ENCODE measurements at places on chromosomes 7 and 10.
A peak's percentile ranks its signal among the peaks of the same experiment; 100 is the strongest.

DNA sequence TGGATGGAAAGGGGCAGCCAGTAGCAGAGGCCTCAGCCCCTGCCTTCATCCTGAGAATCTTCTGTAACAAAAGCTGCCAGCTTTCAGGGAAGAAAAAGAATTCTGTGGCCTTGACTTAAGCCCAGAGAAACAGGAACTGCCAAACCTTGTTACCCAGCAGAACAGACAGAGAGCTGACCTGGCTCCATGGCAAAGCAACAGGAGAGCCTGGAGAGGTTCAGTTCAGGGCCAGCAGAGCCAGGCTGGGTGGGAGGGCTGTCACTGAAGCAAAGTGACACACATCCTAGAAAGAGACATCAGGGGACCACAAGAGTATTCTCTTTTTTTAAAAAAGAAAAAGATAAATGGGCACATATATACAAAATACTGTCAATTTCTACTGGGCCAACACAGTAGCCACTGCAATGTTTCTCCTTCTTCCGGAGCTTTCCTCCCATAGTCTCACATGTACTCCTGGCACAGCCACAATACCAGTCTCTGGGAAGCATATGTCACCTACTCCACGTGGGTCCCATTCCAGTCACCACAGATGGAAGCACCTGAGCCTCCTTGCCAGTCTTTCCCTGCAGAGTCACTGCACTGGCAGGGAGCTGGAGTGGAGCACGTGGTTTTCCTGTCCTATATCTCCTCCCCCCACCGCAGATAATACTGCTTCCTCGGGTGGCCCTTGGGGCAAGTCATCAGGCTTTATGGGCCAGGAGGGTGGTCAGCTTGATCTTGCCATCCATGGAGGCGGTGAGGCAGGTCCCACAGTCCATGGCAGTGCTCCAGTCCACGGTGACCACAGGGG lies 15.2 kb upstream of the CYREN start:
- DNase-seq, result no peak

DNA sequence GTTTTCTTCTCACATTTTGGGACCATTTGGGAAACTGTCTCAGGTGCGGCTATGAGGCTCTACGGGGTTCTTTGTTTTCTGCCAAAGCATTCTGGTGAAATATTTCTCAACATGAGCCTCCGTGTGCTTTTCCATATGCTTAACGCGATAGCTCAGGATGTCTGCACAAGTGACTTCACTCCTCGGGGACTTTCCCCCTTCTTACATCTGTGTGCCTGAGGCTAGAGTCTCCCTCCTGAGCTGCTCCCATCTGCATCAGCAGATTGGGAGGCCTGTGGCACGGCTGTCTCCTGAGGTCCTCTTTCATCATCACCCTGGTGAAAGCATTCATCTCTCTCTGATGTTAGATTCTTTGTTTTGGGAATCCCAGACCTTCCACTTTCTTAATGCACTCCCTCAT lies 1190.9 kb downstream of the TYW1 start:
- no peak for DNase-seq

DNA sequence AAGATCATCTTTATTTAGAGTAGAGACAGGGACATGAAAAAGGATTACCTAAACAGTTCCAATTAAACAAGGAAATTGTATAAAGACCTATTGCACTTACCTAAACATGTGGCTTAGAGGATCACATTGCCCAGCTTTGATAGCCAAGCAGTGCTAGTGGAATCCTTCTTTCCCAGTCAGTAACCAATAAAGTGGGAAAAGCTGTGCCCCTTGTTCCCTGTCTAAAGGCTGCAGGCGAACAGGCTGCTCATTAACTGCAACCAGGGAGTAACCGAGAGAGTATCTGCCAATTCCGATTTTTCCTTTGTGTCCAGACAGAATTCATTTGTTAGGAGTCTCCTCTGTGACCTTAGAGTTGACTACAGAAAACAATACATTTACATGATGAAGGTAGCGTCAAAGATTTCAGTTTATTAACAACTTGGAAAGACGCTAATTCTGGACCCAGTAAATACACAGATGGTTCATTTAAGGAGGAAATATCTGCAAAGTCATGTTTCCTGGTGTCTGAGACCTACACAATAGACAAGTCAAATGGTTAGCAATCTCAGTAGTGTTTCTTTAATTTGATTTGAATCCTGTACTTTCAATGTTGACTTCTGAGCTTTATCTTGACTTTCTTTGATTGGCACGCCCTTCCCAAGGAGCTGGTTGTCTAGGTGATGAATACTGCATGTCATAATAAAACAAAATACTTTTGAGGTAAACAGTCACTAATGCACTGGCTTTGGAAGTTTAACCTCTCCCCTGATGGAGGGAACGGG lies 57.3 kb upstream of the MET start:
- DNase-seq, result no peak

DNA sequence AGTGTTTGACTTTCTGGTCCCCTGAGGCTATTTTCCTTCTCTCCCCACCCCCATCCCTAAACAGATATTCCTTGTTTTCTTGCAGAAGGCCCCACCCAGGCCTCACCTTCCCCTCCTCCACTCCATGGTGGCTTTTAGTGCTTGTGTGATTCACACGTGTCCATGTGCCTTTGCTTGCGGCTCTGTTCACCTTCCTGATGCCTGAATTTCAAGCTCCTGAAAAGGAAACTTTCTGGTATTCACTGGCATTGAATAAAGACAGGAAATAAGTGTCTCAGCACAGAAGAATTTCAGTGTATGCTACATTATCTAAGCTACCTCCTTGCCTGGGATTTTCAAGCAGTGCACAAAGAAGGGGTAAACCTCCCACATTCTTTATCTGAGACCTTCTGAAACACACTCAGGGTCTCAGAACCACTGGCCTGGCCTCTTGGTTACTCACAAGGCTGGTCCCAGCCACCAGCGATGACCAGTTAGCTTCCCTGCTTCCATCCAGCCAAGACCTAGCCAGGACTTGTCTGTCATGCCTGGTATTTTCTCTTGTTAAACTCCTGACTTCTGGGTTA lies 17.2 kb upstream of the UBE2H start:
- DNase-seq, result no peak

DNA sequence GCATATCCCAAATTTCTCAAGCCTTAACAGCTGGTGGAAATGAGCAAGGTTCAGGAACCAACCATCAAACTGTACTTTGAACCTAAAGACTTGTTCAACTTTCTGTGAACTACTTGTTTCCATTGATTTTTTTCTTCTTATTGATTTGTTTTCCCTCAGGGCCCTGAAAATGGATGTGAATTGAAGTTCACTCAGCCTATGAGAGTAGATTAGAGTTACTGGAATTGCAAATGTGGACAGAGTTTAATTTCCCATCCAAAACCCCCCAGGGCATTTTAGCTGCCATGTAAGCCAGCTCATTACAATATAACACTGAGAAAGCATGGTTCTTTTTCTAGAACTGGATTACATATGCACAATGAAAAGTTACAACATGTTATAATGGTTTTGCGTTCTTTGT lies 1105.7 kb downstream of the REEP3 start:
- no peak for DNase-seq

DNA sequence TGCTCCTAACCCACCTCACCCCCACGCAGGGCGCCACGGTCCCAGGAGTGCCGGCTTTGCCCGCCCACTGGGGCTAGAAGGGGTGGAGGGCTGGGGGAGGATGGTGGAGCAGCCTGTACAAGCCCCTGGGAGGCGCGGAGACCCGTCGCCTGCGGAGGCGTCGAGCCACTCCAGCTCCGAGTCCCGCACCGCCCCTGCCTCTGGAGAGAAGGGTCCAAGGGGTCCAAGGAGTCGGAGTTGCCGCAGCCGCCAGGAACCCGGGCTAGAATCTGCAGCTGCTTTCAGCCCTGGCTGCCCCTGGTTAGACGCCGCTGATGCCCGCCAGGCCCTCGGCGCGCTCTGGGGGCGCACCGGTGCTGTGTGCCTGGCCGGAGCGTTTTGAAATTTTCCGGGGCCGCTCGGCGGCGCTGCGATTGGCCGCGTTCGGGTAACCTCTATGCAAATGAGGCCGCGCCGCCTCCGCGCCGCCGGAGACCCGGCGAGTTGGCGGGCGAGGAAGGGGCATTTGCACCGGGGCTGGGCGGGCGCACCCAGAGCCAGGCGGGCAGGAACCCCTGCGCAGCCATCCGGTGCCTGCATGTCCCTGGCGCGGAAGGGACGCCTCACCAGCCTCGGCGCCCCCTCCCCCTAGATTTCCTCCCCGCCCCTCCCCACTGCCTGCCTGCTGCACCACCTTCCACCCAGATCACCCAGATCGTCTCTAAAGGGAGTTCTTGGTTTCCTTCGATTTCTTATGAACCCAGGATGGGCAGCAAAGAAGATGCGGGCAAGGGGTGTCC lies at the start of gene HMX2:
Gene HMX2 (plus strand): TSS at position 502 of the 779 bp plus-strand sequence. CDS start 243 bp downstream, at position 745.
- DNase-seq, result no peak

GRCh38 chr10:129056734-129057689 lies 410.0 kb upstream of the MGMT start:
- peak; percentile 23 for DNase-seq

GRCh38 chr7:40700653-40701421 lies 566.0 kb downstream of the SUGCT start:
- no peak for DNase-seq

DNA sequence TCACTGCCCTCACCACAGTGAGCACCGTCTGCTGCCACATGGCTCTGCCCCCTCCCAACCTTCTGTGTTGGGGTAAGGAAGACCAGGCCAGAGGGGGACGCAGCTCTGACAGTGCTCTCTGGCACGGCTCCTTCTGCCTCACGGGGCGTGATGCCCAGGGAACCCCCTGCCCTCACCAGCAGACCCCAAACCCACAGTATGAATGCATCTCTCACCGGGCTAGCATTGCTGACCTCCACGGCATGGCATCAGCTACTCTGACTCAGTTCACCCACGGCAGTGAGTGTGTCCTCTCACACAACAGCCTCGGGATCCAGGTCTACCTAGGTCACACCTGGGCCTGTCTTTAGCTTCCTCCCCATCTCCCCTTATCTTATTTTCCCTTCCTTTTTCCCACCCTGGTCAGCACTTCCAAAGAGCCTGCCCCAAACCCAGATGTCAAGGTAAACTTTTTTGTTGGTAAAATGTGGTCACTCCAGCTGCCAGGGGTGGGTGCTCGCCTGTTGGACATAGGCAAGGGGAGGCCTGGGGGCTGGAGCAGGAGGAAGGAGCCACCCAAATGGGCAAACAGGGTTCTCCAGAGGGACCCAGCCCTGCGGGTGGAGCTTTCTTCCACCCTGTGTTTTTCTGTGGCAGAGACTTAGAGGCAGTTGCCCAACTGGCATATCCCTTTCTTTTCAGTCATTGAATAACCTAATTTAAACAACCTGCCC lies 4.4 kb downstream of the CALML3 start:
- DNase-seq, result no peak

DNA sequence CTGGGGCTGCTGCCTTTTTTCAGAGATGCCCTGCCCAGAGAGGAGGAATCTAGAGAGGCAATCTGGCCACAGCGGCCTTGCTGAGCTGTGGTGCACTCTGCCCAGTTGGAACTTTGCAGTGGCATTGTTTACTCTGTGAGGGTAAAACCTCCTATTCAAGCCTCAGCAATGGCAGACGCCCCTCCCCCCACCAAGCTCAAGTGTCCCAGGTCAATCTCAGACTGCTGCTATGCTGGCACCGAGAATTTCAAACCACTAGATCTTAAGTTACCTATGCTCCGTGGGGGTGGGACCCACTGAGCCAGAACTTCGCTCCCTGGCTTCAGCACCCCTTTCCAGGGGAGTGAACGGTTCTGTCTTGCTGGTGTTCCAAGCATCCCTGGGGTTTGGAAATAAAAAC lies 77.2 kb downstream of the EXOC4 start:
- no peak for DNase-seq

GRCh38 chr7:140349144-140349771 lies 49.1 kb downstream of the SLC37A3 start:
- no peak for DNase-seq

GRCh38 chr7:137984181-137985041 lies 17.5 kb downstream of the CREB3L2 start:
- DNase-seq, result no peak

DNA sequence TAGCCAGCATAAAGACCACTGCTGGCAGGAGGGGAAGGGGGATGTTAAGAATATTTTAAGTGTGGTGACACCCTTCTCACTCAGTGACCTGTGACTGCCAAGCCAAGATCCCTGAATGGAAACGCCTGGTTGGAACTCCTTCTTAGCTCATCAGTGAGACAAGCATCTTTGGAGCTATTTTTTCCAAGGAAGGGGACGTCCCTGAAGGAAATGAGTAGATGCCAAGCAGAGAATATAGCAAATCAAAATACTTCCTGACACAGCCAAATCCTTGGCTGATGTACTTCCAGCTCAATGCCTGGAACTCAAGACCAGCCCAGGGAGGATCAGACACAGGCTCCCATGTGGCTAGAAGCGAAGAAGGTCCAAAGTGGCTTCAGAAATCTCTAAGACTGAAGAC lies 82.2 kb downstream of the SORBS1 start:
- no peak for DNase-seq

GRCh38 chr10:17665747-17666146 lies 21.8 kb downstream of the STAM start:
- no peak for DNase-seq

DNA sequence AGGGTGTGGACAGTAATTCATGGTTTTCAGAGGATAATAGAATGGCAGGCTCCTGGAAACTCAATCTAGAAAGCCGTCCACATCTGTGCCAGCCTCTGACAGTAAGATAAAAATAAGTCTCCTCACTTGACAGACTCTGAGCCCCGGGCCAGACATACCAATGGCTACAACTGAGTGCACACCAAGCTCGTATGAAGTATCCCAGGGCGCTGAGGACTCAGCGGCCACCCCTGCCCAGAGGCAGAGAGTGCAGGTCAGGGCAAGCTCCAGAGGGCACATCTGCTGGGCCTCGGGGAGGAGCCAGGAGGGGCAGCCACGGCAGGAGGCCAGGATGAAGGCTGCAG lies 262.8 kb upstream of the TCERG1L start:
- no peak for DNase-seq

DNA sequence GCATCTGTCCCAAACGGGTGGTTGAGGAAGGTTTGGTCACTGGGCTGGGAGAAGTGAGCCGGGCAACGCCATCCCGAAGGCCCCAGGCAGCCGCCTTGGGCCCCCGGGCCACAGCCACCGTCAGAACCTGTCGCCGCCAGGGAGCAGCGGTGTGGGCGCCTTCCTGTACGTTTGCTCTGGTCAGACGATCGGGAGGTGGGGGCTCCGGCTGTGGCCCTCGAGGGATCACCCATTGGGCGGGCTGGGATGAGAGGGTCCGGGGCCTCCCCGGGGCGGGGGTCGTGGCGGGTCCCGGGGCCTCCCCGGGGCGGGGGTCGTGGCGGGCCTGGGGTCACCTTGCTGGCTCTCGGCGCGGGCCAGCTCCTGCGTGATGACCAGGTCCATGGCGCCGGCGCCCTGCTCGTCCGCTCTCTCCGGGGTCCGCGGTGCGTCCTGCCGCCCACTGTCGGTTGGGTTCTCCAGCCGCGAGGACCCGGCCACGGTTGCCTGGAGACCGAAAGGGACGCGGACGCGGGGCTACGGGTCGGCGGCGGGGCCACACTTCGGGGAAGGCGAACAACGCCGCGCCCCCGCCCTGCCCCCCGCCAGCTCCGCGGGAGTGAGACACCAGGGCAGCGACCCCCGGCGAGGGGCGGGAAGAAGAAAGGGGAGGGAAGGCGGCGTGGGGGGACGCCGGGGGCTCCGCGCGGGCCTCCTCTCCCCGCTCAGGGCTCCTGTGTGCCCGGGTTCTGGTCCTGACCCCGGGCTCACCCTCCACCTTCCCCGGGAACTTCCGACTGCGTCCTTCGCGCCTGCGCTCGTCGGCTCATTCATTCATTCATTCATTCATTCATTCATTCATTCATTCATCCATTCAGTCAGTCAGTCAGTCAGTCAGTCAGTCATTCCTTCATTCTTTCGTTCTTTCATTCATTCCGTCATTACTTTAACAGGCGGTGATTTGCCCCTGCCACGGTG lies at the start of gene CFAP46:
Gene CFAP46 (minus strand): TSS at position 470 of the 957 bp plus-strand sequence. CDS start 86 bp downstream, at position 384.
- no peak for DNase-seq

GRCh38 chr10:84267503-84268126 lies 22.8 kb downstream of the RGR start:
- DNase-seq, result peak; percentile 6

Data from NK-92 treated with Interleukin-12 subunit alpha and Interleukin-12 subunit beta, amount 100 ng/mL, for 24 hours (cell line).